Activated CD8-positive, alpha-beta memory T cell treated with anti-CD3 and anti-CD28 coated beads for 48 hours (primary cell): ENCODE measurements at places on chromosomes 6 and 20.

- no peak for DNase-seq
Observed at GRCh38 chr20:24117383-24117782, 128.8 kb upstream of the GGTLC1 start.

- no peak for DNase-seq
Observed at GRCh38 chr6:2914318-2914660, 11.2 kb upstream of the SERPINB9 start.

DNA sequence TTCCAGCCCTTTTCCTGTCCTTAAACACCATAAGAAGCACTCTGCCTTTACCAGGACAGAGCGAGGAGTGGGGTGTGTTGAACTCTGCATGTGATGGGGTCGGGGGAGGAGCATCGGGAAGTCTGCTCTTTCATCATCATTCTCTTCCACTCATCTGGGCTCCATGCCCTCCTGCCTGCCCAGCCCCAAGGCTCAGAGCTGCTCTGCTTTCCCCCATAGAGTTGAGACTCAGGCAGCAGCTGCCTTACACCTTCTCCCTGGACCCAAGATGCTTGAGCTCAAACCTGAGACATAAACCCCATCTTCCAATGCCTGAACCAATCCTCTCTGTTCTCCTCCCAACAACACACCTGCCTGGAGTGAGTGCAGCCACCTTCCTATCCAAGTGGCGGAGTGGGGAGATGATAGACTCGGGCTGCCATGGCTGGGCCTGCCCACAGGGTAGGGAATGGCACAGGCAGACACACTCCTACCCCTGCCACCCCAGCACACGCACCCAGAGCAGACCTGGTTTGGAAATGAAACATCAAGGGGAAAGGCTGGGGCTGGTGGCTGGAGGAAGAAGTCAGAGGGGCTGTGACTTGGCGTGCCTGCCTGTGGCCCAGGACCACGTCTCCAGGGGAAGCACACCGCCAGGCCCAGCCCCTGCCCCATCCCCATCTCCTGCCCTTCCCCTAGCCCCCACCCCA, 28.4 kb downstream of the TFEB start:
- DNase-seq = no peak

DNA sequence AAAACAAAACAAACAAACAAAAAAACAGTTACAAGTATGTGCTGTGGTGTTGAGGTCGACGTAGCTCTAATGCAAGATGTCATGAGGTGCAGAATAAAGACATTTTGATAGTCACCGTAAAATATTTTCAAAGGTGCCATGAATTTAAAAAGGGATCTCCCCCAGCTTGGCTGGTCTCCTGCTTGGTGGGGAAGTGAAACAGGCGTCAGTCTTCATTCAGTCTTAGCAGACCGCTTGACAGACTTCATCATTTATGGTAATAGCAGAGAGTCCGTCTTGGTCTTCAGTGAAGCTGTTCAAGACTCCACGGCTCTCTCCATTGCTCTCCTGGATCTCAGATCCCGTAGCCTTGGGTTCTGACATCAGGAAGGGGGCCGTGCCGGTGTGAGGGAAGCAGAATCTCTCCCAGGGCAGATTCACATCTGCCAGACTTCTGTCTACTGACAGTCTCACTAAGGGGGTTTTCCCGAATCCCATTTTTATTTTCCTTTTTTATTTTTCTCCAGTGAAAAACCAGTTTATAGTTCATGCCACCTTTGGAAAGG, 1.6 kb downstream of the SLC24A3 start:
- DNase-seq = no peak

DNA sequence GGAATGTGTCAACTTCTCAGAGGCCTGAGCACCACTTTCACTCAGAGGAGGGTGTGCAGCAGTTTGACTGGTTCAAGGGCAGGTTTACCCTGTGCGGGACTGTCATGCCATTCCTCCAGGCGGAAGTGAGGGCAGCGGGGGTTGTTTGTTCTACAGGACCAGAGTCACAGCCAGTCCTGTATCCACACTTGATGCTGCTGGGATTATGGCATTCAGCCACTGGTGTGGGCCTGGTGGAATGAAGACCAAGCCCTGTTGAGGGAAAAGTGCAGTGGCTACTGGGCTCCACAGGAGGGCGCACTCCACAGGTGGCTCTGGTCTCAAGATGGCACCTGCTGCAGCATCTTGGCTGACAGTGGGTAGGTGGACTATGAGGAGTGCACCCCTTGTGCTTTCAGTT, 14.8 kb downstream of the SEMG2 start:
- DNase-seq = no peak

- no peak for DNase-seq
Observed at GRCh38 chr6:79038061-79038460, 40.0 kb downstream of the PHIP start.

GRCh38 chr20:24956001-24956841, 7.2 kb downstream of the CST7 start:
- DNase-seq = no peak
